Coronary artery (tissue), 2 donors: ENCODE measurements at places on chromosomes 4 and X.

GRCh38 chrX:136736690-136737089 is 44.0 kb downstream of the ARHGEF6 start:
- DNase-seq = no peak

- no peak for DNase-seq
Observed at GRCh38 chrX:77595848-77596247, 148.7 kb downstream of the FGF16 start.

- DNase-seq = no peak
Observed at GRCh38 chr4:143921181-143921580, 15.8 kb upstream of the GYPE start.

GRCh38 chrX:100976211-100976610 is 6.7 kb downstream of the ARL13A start:
- DNase-seq = no peak

DNA sequence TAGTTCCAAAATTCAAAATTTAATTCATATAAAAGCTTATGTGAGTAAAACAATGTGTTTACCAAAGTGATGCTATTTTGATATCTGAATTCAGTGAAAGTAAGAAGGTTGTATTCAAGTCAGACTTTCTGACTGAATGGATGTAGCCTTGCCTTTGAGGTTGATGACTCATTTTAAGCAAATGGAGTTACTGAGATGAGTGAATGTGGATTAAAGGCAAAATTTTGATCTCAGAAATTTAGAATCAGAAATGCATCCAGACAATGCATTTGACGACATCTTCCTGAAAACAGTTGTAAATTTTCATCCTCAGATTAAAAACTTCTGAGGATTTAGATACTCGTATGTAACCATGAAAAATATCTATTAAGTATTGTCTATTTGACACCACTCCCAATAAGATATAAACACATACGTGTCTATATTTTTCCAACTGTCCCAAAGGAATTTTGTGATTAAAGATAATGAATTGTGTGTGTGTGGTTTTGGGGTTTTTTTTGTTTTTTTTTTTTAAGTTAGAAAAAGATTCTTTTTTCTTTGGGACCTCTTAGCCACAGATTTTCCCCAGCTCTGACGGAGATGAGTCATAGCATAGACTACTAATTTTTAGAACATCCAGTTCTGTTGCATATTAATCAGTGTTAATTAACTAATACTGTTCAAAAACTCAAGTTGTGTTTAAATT is 34.4 kb downstream of the NFKB1 start:
- no peak for DNase-seq

DNA sequence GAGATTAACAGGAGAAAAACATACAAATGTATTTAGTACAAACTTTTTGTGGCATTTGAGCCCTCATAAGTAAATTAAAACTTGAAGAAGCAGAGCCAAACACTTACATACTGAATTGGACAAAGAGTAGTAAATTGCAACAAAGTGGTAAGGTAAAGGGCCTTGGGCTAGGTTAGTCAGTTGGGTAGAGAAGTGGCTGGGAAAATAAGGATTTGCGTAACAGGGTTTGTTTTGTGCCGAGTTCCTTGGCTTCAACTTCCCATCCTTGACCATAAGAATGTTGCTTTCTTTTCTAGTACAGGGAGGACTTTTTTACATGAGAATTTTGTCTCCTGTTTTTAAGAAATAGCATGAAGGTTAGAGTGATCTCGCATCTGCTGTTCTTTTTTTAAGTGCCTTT is 33.3 kb upstream of the DSPP start:
- DNase-seq = no peak

- no peak for DNase-seq
Observed at GRCh38 chrX:136195247-136195646, 47.9 kb downstream of the FHL1 start.

- DNase-seq = no peak
Observed at GRCh38 chr4:182384631-182385091, 141.5 kb downstream of the TENM3 start.

- DNase-seq = no peak
Observed at GRCh38 chr4:121484633-121485032, 103.8 kb upstream of the QRFPR start.

GRCh38 chr4:128565565-128566186 is 243.8 kb upstream of the JADE1 start:
- DNase-seq = no peak

GRCh38 chrX:70432936-70433847 is 10.1 kb downstream of the GDPD2 start:
- DNase-seq = no peak

GRCh38 chrX:9644335-9644734 is 121.3 kb downstream of the GPR143 start:
- DNase-seq = no peak

GRCh38 chr4:106297245-106298035 is 18.6 kb downstream of the TBCK start:
- no peak for DNase-seq

DNA sequence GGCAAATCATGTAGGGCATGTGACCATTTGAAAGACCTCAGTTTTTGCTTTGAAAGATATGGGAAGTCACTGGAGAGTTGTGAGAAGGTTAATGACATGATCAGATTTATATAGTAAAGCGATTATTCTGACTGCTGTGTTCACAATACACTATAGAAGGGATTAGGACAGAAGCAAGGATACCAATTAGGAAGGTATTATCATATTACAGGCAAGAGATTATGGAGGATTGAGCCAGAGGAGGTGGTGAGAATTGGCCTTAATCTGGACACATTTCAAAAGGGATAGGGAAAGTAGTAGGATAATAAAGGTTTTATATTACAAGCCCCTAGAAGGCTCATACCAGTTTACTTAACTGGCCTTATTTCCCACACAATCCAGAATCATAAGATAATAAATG is 124.9 kb upstream of the POF1B start:
- DNase-seq = no peak

DNA sequence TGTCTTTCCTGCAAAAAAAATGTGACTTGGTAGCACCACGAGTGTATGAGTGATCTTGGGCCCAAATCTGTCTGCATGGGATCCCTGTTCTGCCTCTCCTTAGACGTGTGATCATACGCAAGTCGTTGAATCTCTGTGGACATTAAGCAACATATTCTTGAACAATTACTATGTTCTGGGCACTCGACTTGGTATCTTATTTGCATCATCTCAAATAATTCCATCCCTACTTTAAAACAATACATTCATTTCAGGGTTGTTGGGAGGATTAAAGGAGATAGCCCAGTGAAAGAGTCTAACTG is 145.4 kb upstream of the CPEB2 start:
- DNase-seq = no peak

GRCh38 chrX:70960730-70961129 is 29.8 kb upstream of the SLC7A3 start:
- no peak for DNase-seq

GRCh38 chrX:118655561-118656246 is 71.7 kb upstream of the IL13RA1 start:
- no peak for DNase-seq

DNA sequence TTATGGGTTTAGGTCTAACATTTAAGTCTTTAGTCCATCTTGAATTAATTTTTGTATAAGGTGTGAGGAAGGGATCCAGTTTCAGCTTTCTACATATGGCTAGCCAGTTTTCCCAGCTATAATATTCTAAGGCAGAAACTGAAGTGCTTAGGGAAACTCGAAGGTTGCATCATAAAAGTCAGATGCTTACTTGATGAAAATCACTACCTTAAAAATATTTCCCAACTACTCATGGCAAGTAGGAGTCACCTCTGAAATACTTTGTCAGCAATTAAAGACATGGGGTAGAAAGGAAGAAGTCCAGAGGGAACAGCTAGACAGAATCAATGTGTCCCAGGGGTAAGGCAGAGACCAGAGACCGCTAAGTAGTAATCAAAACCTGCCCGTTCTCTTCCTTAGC is 6.3 kb upstream of the AP1S2 start:
- DNase-seq = no peak

DNA sequence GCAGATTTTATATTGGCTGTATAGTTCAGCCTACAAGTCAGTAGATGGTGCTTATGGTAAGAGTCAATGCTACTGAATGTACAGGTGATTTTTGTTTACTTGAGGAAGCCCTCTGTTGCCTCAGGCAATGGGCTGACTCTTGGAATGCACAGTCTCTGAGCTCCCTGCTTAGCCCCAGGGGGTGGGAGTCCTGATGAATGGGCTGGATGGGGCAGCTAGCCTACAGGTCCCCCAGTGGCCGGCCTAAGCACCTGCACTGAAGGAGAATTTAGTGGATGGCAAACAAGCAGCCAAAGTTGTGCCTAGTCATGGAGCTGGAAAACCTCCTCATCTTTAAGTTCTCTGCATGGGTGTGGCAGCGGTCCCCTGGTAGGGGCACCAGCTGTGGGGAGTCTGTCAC is 101.8 kb upstream of the CXorf51B start:
- no peak for DNase-seq

GRCh38 chrX:54695816-54696487 is 102.1 kb downstream of the ITIH6 start:
- no peak for DNase-seq

DNA sequence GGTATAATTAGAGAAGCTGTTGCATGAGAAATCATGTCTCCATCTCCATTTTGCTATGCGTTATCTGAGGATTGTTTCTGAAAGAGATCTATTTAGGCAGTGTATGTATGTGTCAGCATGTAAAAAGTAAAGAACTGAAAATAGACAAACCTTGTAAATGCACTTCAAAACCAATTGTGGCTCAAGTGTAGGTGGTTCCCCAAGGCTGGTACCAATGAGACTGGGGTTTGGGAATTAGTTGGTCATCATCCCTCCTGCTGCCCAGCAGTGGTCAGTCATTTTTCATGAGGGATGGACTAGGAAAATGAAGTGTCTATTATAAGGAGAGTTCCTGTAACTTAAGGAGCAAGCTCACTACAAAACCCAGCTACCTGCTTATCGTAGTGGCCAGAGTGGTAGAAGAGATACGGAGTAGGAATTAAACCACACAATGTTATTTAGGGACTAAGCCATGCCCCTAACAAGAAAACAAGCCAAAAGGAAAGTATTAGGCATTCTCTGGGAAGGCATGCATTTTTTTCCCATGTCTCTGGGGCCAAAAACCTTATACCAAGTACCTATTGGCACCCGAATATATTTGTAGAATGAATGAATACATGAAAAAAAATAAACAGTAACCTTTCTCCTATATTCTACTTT is 259.0 kb downstream of the CHIC1 start:
- DNase-seq = no peak

GRCh38 chr4:55348466-55348865 is 2.4 kb downstream of the SRD5A3 start:
- DNase-seq = no peak

GRCh38 chr4:152999346-153000075 is 63.4 kb downstream of the FHDC1 start:
- no peak for DNase-seq

DNA sequence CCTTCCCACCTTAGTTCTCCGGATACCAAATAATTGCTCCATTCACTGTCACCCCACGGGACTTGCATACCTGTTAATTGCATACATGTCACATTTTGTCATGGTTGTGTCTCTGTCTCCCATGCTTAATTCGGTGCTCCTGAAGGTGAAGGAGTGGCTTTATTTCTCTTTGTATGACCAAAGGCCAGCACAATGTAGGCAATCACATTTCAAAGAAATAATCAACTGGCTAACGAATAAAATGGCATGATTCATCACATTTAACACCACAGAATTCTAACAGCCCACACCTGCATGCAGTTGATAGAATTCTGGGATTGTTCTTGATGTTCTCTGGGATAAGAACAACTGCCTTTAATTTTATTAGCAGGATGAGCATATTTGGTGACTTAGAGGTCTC is 59.3 kb downstream of the ATXN3L start:
- DNase-seq = no peak

DNA sequence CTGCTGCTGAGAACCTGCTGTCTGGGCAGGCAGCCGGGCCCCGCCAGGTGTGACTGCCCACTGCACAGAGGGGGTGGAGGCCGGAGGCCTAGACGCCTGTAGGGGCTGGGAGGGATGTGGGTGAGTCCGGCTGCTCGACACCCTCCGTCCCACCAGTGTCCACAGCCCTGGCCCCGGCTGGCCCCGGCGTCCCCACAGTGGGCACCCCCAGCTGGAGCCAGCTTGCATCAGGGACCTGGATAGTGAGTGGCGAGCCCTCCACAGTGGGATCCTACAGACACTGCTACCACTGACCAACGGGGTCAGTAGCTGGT is 34.7 kb upstream of the SPON2 start:
- DNase-seq = peak; percentile 66

DNA sequence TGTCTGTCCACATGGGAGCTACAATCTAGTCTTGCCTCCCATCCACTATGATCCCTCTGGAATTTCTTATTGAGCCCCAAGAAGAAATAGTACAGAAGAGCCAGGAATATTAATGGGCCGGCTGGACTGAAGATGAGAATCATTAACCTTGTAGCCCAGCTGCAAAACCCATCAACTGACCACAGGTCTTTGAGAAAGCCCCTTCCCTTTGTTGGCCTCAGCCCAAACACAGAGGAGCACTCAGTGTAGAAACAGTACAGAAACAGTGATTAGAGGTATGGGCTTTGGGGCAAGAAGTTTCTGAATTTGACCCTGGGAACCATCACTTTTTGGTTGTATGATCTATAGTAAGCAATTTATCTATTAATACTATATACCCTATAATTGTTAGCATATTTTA is 76.8 kb upstream of the RAB40AL start:
- DNase-seq = no peak

DNA sequence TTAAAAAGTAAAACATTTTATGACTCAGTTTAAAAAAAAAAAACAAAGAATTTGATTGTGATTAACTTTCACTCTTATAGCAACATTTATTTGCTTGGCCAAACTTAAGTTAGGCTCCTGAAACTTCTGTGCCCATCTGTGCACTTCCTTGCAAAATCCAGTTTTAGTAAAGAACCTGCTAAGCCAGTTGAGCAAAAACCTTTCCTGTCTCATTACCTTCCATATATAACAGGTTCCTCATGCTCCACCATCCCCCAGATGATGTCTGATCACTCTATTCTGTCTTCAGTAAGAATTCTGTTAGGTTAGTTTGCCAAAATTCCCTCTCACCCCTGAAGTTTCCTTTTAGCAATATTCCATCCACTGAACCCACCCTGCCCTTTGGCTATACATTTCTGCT is 1200.5 kb downstream of the C4orf33 start:
- no peak for DNase-seq

DNA sequence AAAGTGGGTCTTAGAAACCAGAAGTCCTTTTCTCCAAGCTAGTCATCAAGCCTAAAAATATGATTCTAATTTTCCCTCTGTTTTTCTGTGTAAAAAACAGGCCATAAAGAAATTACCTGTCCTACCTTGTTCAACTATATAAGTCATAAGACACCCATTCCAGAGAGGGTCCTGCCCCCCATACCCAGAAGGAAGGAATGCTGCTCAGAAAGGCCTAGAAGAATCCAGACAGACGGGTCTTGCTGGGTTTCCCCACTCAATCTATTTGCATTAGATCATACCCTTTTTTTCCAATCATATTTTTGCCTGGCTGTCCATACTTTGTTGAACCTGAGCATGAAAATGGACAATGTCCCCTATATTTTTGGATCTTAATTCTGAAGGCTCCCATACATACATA is 16.3 kb upstream of the XAGE2 start:
- DNase-seq = no peak

DNA sequence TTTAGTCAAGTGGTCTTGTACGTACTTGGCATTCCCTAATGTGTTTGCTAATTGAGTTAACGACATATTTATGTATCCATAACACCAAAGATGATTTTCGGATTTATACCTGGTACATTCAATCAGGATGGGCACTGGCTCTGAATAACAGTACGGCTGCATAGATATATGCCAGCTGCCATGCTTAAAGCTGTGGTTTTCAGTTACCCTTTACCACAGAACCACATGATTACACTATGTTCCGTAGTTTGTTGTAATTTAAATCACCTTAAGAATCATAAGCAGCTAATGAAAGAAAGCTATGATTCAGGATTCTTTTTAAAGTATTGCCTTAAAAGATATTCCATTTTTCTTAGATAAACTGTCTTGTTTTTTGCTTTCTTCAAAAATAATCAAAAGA is 53.6 kb downstream of the FIP1L1 start:
- no peak for DNase-seq
